ENCODE measurements at places on chromosomes 4 and X.

DNA sequence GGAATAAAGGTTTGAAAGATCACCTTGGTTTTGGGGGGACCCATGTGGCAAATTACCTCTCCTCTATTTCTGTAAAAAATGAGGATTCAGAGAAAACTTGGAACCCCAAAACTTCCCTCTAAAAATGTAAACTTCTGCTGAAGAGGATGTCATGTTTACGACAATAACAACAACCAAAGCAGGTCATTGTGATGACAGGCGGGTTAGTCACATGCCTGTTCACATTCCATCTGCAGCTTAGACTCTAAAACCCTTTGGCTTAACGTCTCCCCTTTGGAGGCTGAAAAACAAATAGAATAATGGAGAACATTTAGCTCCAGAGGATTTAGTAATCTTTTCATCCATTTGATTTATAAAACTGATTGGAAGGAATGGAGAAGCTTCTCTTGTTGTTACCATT, 75.0 kb upstream of the FAM9C start:
- peak; percentile 37 for DNase-seq

DNA sequence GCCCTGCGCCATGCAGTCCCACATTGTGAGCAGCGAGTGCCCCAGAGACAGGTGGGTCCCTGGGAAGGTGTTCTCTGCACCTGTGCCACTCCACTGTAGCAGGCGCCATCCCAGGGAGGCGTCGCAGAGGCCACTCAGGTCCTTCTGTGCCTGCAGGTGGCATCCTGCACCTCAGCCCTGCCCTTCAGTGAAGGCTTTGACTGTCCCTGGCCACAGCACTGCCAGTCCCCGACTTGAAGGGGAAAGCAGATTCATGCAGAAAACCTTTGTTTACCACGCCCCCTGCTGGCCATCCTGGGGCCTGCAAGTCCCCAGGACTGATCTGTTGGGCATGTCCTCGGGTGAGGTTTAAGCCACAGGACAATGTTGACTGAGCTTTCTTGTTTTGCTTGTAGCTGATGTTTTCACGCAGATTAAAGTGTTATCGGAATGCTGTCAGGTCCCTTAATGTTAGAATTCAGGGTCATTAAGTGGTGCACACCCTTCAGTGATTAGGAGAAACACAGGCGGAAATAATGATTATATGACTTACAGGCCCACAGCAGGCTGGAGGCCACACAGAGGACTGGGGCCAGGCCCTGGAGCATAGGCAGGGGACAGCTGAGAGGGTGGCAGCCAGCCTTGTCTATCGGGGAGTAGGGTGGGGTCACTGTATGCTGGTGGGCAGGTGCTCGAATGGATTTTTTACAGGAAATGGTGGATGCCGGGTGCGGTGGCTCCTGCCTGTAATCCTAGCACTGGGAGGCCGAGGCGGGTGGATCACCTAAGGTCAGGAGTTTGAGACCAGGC, 5.0 kb downstream of the TACC3 start:
- peak; percentile 72 for DNase-seq

- no peak for DNase-seq
These were observed 39.8 kb upstream of the MID1 start for GRCh38 chrX:10660171-10660570.

- no peak for DNase-seq
These were observed 53.0 kb downstream of the AMELX start for GRCh38 chrX:11346121-11346682.

DNA sequence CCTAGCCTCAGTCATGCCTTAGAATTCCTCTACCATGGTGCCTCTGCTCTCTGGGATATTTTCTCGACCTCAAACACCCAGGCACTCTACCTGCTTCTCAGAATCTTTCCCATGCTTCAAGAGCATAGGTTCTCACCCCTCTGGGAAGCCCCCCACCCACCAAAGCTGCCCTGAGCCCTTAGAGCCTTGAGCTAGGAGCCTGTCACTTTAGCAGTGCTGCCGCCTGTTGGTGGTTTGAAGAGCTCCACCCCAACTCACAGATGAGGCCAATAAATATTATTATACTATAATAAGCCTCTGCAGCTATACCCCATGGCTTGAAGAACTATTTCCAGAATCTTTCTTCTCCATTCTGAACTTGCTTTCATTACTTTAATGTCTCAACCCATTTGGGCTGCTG, 109.7 kb downstream of the RTL5 start:
- DNase-seq, result no peak

DNA sequence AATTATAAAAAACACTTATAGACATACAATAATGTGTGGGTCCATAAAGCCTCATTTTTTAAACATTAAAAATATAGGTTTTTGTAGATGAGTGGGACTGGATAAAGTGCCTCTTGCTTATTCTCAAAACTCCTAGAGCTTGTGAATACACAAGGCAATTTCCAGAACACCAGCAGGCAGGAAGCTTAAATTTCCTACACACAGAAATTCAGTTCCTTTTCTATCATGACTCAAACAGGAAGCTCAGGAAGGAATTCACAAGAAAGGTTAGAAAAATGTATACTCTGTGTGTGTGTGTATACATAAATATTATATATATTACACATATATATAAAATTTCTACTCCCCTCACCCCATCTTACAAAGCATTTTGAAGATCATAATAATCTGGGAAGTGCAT, 11.3 kb downstream of the MAGEB6 start:
- no peak for DNase-seq

DNA sequence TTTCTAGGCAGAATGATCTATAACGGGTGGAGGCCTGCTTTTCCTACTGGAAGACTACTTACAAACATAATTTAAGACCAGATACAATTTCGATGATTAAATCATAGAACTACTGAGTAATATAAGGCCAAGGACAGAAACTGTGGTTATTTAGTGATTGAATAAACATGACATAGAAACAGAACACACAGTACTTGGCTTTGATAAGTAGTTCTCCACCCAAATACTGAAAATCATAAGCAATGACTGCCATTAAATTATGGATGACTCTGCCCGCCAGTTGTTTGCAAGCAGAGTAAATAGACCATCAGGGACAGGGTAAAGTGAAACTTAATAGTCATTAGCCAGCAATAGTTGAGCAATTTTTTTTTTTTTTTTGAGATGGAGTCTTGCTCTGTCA, 17.2 kb upstream of the SMIM14 start:
- DNase-seq, result no peak

DNA sequence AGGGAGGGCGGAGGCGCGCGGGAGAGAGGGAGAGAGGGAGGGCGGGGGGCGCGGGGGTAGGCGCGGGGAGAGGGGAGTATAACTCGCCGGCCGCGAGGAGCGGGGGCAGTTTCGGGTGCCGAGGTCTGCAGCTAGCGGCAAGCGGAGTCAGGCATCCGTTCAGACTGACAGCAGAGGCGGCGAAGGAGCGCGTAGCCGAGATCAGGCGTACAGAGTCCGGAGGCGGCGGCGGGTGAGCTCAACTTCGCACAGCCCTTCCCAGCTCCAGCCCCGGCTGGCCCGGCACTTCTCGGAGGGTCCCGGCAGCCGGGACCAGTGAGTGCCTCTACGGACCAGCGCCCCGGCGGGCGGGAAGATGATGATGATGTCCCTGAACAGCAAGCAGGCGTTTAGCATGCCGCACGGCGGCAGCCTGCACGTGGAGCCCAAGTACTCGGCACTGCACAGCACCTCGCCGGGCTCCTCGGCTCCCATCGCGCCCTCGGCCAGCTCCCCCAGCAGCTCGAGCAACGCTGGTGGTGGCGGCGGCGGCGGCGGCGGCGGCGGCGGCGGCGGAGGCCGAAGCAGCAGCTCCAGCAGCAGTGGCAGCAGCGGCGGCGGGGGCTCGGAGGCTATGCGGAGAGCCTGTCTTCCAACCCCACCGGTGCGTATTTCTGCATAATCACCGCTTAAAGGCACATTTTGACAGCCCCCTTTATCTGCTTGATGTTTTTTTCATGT, at the start of gene POU4F2:
Gene POU4F2 (plus strand): TSS at position 108 of the 720 bp plus-strand sequence. CDS start 248 bp downstream, at position 356.
- DNase-seq, result peak; percentile 7

GRCh38 chrX:45718676-45719075, 518.0 kb upstream of the DIPK2B start:
- no peak for DNase-seq

DNA sequence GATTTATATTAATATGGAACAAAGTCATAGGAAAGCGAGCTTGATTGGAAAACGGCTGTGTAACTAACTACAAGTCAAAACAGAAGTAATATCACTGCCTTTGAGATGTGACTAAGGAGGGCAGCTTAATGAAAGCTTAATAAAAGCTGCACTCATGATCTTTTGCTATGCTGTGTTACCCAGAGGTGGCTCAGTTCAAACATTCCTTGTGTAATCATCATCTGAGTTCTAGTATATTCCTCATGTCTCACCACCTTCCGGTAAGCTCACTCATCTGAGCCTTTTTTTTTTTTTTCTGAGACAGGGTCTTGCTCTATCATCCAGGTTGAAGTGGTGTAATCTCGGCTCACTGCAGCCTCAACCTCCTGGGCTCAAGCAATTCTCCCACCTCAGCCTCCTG, 5.0 kb downstream of the GRPEL1 start:
- no peak for DNase-seq

- no peak for DNase-seq
These were observed 74.0 kb downstream of the GALNT7 start for GRCh38 chr4:173242466-173243250.

GRCh38 chr4:184433258-184433892, 41.0 kb downstream of the IRF2 start:
- peak; percentile 13 for DNase-seq

DNA sequence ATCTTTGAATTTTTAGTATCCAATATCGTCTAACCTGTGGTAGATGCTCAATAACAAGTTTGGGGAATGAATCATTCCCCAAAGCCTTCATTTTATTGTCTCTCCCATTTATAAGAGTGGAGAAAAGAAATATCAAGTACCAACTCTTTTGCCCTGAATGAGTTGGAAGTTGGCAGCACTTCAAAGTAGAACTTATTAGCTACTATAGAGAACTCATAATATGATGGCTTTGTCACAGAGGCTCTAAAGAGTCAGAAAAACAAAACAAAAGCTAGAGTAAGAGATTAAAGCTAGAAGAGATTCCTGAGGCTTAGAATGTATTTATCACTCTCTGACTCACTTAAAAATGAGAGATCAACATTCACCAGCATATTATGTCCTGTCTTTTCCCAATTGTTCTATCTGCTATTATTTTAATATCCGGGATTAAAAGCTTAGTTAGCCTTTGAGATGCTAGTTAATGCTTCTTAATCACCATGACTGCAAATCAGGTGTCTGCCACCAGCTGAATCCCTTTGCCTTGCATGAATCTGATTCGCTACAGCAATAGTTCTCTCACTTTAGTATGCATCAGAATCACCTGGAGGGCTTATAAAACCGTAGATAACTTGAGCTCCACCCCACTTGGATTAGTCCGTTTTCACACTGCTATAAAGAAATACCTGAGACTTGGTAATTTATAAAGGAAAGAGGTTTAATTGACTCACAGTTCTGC, 77.9 kb downstream of the PALLD start:
- DNase-seq, result peak; percentile 78

DNA sequence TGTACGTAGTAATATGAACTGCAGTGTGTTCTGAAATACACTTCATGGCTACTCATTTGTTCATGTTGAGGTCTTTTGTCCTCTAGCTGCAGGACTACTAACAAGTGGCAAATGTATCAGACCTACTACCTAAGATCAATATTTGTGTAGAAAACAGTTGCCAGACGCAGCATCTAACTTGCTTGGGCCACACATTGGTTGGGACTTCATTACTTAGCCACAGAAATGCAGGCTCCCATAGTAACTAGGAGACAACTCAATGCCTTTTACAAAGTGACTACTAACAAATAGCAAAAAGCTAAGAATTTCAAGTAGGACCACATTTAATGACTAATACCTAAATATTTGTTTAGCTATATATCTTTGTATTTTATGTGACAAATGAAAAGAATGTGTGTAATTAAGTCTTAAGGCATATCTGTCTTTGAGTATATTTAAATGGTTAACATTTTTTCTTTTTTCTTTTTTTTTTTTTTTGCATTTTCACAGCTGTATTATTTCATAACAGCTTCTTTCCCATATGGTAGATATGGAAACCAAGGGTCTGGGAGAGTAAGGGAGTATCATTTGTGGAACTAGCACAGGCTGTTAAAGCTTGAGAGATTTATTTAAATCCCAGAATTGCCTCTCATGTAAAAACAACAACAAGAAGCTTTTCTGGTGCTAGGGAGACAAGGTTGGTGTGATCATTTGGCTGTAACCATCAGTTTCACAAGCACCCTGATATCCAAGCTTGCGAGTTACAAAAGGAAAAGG, 2.7 kb downstream of the CT47C1 start:
- DNase-seq, result no peak

- peak; percentile 39 for DNase-seq
These were observed 620.0 kb downstream of the BCOR start for GRCh38 chrX:39477762-39478120.

GRCh38 chr4:52633846-52634245, 25.3 kb downstream of the USP46 start:
- no peak for DNase-seq

- DNase-seq, result peak; percentile 63
These were observed 75.6 kb upstream of the RXFP1 start for GRCh38 chr4:158446106-158446505.

DNA sequence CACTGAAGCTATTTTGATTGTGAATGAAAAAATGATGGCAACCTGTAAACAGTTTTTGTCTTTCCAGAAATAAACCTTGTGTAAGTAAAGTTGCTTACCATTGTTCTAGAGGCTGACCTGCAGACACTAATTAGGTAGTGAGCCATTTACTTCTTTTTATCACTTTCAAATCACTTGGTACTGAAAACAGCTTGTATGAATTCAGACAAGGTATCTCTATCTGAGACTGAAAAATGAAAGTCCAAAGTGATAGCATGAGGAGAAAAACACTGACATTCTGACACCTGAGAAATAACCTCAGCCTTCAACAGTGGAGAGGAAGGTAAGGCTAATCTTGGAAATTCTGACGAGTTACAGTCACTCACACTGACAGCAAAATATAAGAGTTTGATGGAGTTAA, 238.8 kb downstream of the GPC3 start:
- no peak for DNase-seq

DNA sequence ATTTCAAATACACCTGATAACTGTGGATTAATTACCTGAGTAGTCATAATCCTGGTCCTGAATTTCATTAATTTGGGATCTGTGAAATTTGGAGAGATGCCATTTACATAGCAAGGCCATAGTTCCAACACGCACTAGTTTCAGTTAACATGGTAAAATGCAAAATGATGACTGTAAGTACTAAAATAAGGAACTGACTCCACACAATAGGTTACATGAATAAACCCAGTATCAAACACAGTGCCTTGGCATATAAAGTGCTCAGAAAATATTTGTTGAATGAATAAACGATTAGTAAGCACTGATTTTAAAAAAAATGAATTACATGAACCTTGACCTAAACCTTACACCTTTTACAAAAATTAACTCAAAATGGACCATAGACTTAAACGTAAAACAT, 9.0 kb downstream of the FBXO8 start:
- DNase-seq, result no peak

DNA sequence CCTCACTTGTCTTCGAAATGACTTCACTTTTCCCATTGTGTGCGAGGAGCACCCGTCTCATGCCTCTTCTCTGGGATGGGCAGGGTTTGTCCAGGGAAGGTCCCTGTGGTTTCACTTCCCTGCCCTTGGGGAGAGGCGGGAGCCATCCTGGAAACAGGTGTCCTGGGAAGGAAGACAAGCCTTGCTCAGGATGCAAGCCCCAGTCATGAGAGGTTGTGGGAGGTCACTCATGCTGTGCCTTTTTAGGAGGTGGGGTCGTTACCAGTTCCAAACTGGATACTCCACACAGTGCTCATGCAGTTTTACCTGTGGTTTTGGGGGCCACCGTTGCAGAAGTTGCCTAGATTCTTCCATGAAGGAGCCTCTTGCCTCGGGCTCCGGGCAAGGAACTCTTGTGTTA, 3.8 kb downstream of the RGS12 start:
- no peak for DNase-seq

GRCh38 chr4:16687845-16688244, 210.6 kb downstream of the LDB2 start:
- peak; percentile 32 for DNase-seq

Data from fibroblast of skin of right quadriceps (primary cell).